ENCODE measurements at places on chromosomes 1 and 21. TPM values are rescaled to one million over a fixed set of nuclear protein-coding genes. Genes with fewer than 3 reads are reported as not detected.

GRCh38 chr1:29555043-29555620, 318.8 kb downstream of the PTPRU start:
- no peak for DNase-seq

DNA sequence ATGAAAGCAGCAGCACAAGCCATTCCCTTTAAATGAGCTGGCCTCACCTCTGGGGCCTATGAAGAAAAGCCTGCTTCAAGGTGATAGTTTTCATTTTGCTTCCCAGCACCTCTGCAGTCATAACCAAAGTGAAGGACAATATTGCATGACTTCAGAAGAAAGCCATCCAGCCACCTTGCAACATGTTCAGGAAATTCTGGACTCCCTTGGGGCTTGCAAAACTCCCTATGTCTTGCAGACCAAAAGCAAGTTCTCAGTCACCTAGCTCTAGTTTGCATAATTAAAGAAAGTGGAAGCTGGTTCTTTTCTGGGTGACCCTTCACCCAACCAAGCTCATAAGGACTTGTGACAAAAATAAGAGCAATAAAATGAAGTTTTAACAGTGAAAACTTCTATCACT, 87.6 kb downstream of the GFI1 start:
- DNase-seq: no peak

DNA sequence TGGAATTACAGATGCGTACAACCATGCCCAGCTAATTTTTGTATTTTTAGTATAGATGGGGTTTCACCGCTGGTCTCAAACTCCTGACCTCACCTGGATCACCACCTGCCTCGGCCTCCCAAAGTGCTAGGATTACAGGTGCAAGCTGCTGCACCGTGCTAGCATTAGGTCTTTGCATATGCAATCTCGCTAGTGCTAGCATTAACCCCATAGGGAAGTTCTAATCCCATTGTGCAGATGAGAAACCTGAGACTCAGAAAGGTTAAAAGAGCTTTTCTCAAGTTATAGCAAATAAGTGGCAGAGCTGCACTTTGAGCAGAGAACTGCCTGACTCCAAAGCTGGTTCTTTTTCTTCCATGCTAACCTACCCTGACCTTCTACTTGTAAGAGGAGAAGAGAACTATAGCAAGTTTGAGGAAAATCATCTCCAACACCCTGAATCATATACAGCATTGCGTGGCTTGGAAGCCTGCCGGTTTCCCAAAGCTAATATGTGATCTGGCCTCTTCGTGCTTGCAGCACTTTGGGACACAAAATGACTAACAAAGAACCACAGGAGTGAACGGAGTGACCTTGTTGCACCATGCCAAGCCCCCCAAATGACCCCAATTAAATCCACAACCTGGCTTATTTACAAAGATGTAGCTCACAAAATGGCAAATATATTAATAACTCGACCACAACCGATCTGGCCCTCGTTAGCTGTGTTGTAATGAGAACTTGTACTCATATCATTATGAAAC, 185.1 kb downstream of the TM2D1 start:
- DNase-seq: no peak

Gene NBPF10
- total RNA-seq: 0.62 TPM
